Renal cortical epithelial cell (primary cell): ENCODE measurements at places on chromosomes 7 and 10.

DNA sequence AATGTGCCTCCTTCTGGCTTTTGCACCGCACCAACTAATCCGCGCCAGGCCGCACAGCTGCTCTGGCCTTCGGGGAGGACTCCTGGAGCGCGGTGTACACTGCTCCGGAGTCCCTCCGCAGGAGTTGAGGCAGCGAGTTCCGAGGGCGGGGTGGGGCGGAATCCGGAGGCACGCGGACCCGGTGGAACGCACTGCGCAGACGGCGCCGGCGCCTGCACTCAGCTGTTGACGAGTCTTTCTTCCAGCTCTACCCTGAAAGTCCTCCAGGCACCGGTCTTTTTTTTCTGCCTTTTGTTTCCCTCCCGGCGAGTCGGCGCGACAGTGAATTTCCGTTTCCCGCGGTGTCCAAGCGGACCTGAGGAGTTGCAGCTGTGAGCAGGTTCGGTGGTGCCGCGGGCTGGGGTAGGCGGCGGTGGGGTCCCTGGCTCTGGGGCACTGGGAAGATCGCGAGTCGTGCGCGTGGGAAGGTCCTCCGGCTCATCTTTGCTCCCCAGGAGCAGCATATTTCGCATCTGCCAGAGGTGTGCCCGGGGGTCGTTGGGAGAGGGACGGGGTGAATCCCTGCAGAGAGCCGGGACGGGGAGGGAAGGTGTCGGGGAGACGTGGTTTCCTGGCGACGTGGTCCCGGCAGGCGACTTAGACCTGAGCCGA is 44.1 kb downstream of the SFTPD start:
- peak; percentile 36 for DNase-seq

- DNase-seq = no peak
Measured at GRCh38 chr7:83365746-83366145, 203.1 kb upstream of the PCLO start.

- DNase-seq = peak; percentile 90
Measured at GRCh38 chr7:77538281-77539212, 1.5 kb downstream of the PTPN12 start.

DNA sequence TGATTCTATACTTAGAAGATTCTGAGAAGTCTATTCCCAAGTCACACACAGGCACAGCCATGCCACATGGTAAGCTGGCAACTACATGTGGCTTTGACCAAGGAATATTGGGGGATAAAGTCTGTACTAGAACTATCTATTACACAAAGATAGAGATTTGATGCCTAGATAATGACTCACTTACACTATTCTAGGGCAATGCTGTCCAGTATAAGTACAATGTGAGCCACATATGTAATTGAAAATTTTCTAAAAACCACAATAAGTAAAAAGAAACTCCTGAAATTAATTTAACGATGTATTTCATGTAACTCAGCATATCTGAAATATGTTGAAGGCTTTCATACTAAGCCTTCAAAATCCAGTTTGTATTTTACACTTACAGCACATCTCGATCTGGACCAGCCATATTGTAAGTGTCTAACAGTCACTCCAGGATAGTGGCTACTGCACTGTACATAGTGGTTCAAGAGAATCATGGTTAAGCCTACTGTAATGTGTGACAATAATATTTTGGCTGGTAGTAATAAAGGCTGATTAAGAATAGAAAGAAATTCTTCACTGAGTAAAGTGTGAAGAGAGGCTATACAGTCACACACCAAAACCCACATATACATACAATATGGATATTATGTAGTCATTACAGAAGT is 62.8 kb downstream of the RTKN2 start:
- DNase-seq = no peak

- DNase-seq = no peak
Measured at GRCh38 chr7:157729566-157729965, 392.8 kb downstream of the DNAJB6 start.

GRCh38 chr10:33484787-33485186 is 150.3 kb upstream of the NRP1 start:
- peak; percentile 42 for DNase-seq

- DNase-seq = no peak
Measured at GRCh38 chr7:123539871-123540270, 5.5 kb upstream of the IQUB start.

DNA sequence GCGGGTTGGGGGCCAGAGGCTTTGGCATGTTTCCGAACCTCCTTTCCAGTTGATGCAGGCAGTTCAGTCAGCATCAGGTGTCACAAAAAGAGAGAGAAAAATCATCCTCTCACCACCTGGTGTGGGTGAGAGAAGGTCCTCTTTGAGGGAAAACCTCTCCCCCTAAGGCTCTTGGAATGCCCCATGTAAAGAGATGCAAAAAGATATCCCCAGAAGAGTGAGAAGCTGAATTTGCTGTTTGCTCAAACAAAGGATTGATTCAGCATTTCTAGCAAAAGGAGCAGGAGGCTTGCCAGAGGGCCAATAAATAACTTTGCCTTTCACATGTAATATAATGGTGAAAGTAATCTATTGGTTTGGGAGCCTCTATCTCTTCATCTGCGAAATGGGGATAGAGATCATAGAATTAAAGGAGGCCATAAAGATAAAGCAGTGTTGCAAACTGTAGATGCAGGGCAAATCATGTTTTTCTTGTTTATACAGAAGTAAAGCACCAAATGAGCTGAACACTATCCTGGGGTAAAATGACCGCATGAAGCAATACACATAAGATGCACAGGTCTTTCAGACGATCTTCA is 425.9 kb downstream of the LRMDA start:
- DNase-seq = no peak

- DNase-seq = peak; percentile 45
Measured at GRCh38 chr10:121927318-121927840, 452 bp downstream of the ATE1 start.

GRCh38 chr7:75950111-75950681 is 35.2 kb downstream of the POR start:
- no peak for DNase-seq

GRCh38 chr10:9858816-9859215 is 1158.9 kb upstream of the CELF2 start:
- peak; percentile 28 for DNase-seq

DNA sequence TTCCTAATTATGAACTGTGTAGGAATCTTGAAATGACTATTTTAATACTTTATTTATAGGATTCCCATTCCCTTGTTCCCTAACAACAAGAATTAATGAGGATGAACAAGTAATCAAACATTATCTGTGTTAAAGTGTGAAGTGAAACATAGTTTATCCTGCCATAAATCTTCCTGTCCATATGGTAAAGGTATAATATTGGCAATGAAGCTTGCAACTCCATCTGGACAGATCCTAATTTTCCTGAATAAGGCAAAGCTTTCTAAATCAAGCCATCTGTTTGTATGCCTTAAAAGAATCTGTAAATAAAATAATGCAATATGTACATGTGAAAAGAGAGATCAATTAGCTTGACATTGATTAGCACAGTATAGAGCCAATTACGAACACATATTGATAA is 529.0 kb downstream of the ANKRD7 start:
- DNase-seq = no peak

- no peak for DNase-seq
Measured at GRCh38 chr10:21031232-21031795, 134.2 kb upstream of the NEBL start.
